Left renal cortex interstitium (tissue), 4 donors: ENCODE measurements at places on chromosomes 16 and 17.

- DNase-seq = no peak
These were observed at the start of gene B4GALNT2 for GRCh38 chr17:49132699-49133364. B4GALNT2 (plus strand) TSS chr17:49132769; CDS start chr17:49132793, 24 bp downstream.

DNA sequence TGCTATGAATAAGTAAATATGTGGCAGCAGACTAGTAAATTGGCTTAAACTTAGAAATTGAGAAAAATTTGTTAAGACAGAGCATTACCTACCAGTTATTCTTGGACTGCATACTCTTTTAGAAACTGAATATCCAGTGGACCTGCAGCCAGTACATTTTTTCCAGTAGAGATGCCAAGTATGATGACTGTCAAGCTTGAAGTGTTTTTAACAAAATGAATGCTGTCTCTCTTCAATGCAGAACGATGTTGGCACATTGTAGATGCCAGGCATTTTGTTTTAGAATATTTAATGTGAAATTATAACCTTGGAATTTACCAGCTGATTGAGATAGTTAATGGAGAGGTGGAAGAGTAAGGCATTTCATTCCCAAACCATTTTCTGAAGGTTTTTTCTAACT is 52.5 kb downstream of the NFAT5 start:
- DNase-seq = no peak

DNA sequence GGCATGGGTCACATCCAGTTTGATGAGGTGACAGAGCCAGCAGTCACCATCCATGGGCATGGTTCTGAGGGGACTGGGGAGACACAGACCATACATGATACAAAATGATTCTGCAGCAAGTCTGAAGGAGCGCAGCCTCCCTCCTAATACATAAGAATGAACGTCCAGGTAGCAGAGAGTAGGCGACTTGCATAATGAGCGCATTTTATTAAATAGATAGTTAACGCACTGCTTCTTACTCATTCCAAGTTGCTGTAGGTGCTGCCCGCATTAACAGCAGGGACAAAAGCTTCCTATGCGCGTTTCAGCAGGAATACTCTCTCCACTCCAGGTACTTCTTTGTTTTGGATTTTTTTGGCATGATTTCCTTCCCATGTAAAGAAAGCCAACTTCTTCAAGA is 73.8 kb downstream of the SLC5A11 start:
- DNase-seq = no peak

DNA sequence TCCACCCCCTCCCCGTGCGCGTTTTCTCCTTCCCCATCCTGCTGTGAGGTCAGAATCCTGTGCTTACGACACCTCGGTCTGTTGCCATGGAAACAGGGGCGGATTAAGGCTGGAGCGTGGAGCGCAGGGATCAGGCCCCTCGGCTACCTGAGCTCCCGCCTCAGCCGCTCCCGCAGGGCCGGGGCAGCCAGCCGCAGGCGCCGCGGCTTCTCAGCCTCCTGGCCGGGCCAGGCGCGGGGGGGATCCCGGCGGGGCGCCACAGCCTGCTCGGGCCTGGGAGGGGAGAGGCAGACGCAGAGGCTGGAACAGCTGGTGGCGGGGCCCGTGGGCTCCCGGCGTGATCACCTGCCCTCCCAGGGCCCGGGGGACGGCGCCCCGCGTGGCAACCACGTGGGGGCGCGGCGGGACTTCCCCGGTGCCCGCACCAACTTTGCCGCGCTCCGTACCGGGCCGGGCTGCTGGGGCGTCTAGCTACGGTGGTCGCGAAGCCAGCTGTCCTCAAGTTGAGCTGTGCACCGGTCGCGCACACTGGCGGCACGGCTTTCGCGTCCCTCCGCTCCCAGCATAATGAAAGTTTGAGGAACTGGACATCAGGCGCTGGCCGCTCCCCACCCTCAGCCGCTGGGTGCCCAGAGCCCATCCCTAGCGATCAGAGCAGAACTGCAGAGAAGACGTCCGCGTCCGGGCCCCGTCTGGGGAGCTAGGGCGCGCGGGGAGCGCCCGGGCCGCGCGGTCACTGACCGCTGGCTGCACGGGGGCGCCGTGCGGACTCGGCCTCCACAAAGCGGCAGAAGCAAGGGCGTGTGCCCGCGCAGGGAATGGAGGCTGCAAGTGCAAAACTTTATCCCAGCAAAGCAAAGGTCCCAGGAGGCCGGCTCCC is 1.2 kb downstream of the RTN4RL1 start:
- no peak for DNase-seq

- no peak for DNase-seq
These were observed 6.2 kb upstream of the SLC7A6 start for GRCh38 chr16:68257906-68258800.

DNA sequence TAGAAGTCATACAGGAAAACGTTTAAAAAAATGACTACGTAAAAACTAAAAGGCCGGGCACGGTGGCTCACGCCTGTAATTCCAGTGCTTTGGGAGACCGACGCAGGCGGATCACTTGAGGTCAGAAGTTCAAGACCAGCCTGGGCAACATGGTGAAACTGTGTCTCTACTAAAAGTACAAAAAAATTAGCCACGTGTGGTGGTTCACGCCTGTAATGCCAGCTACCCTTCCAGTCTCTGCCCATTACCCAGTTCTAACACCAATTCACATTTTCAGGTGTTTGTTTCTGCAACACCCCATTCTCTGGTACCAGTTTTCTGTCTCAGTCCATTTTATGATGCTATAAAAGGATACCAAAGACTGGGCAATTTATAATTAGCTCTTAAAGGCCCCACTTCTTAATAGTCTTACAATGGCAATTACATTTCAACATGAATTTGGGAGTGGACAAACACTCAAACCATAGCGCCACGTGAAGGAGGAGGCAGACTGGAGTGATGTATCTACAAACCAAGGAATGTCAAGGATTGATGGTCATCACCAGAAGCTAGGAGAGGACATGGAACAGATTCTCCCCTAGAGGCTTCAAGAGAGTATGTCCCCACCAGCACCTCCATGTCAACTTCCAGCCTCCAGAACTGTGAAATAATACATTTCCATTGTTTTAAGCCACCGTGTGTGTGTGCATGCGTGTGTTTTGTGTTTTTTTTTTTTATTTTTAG is 791 bp upstream of the C17orf75 start:
- no peak for DNase-seq

DNA sequence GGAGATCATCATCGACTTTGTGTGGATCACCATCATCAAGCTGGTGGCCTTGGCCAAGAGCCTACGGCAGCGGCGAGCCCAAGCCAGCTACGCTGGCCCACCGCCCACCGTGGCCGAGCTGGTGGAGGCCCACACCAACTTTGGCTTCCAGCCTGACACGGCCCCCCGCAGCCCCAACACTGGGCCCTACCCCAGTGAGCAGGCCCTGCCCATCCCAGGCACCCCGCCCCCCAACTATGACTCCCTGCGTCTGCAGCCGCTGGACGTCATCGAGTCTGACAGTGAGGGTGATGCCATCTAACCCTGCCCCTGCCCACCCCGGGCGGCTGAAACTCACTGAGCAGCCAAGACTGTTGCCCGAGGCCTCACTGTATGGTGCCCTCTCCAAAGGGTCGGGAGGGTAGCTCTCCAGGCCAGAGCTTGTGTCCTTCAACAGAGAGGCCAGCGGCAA is 72.5 kb downstream of the COG7 start:
- DNase-seq = no peak

GRCh38 chr17:38511150-38512108 is 83.2 kb downstream of the ARHGAP23 start:
- DNase-seq = no peak

GRCh38 chr17:21125862-21126261 is 902 bp upstream of the DHRS7B start:
- no peak for DNase-seq

DNA sequence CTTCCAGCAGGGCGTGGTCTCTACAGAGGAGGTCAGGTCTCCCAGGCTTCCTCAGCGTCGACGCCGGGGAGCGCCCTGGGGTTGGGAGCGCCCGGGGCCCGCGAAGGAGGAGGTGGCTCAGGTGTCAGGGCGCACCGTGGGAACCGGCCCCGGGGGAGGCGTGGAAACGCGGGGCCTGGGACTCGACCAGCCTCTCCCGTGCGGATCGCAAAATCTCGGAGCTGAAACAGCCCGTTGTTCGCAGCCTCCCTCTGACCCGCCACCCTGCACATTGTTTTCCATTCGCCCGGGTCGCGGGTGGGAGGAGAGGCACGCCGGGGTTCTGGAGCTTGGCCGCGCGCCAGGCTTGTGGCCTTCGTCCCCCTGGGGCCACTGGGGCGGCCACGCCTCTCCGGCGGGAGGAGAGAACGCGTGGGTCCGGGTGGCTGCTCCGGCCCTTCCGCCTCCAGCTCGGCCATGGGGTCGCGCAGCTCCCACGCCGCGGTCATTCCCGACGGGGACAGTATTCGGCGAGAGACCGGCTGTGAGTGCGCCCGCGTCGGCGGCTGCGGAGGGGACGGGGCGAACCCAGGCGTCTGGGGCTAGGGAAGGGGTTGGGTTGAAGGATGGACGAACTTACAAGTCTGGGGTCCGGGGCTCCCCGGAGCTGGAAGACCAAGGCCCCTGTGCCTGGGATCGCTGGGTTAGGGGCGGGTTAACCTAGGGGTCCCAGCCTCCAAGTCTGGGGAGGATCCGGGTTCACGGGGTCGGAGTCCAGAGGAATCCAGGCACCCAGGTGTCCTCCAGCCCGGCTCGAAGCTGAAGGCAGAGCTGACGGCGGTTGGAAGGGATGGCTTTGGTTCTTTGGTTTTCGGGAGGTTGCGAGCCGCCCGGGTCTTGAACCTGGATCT is at the start of gene CHP2:
Gene CHP2 (plus strand): TSS at position 433 of the 890 bp plus-strand sequence. CDS start 24 bp downstream, at position 457.
- DNase-seq = peak; percentile 21

DNA sequence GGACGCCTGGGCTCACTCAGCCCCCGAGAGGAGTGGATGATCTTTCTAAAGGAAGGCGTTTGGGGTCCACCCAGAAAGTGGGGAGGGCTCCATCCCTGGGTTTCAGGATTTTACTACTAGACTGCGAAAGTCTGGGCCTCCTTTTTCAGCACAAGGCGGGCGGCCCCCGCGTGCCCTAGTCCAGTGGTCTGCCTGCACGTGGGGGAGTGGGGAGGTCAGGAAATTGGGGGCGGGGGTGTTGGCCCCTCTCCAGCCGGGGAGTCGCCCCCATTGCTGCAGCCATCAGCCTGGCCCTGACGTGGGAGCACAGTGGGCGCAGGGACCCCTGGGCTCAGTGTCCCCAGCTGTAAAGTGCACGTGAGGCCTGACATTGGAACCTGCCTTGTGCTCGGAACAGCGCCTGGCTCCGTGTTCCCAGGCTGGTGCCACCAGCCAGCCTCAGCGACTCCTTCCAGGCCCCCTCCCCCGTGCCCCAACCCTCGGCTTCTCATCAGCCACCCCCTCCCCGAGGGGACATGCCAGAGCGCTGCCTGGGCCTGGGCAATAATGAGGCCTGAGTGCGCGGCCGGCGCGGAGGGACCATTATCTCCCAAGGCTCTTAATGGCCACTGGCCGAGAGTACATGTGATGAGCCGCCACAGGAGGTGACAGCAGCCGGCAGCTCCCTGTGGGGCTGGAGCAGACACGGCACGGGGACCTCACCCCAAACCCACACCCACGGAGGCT is 2.4 kb upstream of the C1QTNF8 start:
- no peak for DNase-seq

DNA sequence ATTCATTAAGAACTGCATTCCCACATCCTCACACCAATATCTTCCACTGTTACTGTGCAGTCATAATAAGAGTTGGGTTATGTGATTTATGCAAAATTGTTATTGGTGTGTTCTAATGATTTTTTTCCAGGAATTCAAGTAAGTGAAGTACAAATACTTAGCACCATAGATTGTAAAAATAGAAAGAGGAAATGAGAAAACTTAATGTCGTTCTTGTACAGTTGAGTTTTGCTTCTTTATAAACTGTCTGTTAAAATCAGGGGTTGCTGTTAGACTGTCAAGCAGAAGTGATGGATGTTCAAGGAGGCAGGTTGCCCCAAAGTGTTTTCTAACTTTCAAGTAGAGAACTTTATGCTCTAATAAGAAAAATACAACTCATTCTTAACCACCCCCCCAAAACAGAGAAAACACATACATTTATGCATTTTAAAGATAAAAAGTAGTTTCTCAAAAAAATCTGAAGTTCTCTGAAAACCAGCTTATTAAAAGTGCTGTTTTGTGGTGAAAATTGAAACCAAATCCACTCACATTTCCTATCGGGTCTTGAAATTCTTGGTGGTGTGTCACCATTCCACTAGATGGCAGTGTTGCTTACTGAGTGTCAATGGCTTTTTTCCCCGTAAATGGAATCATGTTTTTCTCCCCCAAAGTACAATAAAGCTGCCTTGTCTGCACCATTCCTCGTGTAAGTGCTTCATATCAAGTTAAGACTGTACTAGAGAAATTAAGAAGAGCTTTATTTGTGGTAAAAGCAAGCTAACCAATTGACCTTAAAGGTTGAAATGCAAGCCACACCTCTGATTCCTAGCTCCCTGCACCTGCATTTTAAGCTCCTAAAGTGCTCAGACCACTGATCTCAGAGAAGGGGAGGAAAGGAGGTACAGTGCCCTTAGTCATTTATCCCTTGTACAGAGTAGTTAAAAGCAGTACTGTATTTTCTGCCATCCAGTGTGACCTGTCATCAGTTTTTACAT is 4.7 kb upstream of the IGSF6 start:
- peak; percentile 34 for DNase-seq

DNA sequence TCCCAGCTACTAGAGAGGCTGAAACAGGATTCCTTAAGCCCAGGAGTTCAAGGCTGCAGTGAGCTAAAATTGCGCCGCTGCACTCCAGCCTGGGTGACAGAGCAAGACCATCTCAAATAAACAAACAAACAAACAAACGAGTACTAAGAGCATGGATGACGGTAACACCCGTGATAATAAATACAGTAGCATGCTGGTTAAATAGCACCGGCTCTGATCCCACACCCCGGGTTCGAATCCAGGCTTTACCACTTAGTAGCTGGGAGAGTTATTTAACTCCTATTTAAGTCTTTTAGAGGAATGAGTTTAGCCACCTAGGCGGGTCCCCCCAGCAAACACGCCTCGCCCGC is 301 bp upstream of the METTL22 start:
- DNase-seq = no peak

GRCh38 chr16:19718624-19718965 is 524 bp downstream of the IQCK start:
- DNase-seq = no peak

GRCh38 chr16:1713933-1714332 is 7.9 kb downstream of the MAPK8IP3 start:
- no peak for DNase-seq
